ENCODE measurements at places on chromosomes 2 and 18.

DNA sequence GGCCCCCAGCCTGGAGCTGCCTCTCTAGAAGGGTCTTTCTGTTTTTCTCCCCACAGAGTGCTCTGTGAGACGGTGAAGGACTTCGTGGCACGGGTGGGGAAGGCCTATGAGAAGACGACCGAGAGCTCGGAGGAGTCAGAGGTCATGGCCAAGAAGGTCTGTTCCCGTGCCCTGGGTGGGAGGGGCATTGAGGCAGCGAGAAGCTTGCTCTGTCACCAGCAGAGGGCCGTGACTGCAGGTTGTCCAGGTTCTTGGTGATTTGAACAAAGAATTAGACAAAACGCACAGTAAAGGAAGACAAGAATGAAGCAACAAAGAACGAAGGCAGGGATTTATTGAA lies 93.9 kb downstream of the DGKD start:
- DNase-seq = no peak

DNA sequence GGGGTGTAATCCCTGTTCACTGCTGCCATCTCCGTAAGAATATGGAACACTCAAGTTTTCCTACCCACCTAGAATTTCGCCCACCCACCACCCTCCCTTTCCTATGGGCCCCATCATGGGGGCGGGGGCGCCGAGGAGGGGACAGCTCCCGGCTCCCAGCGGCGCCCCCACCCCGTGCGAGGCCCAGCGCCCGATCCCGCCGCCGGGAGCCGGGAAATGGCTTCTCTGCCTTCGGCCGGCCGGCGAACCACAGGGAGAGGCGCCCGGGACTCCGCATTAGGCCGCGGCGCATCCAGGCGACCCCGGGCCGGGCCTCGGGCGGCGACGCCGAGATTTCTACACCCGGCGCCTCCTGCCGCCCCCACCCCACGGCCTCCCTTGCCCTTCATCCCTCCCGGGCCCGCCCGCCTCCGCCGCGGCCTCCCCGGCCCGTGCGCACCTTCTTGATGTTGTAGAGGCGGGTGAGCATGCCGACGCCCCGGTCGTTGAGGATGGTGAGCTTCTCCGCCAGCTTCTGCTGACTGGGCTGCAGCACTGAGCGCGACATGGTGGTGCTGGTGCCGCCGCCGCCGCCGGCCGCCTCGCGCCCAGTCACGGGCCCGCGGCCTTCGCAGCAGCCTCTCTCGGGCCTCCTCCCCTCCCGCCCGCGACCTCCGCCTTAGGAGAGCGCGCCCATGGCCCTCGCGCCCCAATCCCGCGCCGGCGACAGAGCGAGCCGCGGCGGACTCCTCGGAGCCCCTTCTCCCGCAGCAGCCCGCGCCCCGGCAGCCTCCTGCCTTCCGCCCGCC lies 510 bp downstream of the NCKAP1 start:
- peak; percentile 71 for DNase-seq

GRCh38 chr18:36380173-36380827 lies 82.8 kb downstream of the FHOD3 start:
- no peak for DNase-seq

DNA sequence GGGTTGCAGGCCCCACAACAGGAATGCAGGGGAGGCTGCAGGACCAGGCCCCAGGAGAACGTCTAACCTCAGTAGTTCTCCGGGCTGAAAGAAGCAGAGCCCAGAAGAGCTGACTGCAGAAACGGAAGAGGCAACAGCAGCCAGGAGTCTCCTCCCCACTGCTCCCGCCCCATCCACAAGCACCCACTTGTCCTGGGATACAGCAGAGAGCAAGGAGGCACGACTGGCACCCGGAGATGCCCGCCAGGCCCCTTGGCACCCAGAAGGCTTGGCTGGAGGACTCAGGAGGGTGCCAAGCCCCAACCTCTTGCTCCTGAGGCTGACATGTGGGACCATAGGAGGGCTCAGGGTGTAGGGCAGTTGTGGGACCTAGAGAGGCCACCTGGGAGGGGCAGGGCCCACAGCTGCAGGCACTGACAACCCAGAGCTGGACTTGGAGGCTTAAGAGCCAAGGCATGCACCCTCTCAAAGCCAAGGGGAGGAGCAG lies 29.0 kb upstream of the TNS1 start:
- no peak for DNase-seq

- no peak for DNase-seq
Observed at GRCh38 chr2:219404291-219404910, 13.8 kb upstream of the DES start.

All from kidney (tissue), 22 donors.